ENCODE measurements at places on chromosomes 16 and 17.

DNA sequence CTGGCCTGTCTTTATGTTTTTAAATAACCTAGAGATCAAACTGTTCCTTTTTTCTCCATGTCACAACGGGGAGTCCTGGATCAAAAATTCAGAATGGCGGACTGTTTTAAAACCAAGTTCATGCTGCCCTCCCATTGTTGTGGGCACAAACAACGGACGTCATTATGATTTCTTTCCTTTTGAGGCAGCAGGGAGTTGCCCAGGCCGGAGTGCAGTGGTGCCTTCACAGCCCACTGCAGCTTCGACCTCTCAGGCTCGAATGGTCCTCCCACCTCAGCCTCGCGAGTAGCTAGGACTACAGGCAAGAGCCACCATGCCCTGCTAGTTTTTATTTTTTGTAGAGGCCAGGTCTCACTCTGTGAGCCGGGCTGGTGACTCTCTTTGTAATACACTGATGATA is 26.5 kb downstream of the NDE1 start:
- no peak for DNase-seq

DNA sequence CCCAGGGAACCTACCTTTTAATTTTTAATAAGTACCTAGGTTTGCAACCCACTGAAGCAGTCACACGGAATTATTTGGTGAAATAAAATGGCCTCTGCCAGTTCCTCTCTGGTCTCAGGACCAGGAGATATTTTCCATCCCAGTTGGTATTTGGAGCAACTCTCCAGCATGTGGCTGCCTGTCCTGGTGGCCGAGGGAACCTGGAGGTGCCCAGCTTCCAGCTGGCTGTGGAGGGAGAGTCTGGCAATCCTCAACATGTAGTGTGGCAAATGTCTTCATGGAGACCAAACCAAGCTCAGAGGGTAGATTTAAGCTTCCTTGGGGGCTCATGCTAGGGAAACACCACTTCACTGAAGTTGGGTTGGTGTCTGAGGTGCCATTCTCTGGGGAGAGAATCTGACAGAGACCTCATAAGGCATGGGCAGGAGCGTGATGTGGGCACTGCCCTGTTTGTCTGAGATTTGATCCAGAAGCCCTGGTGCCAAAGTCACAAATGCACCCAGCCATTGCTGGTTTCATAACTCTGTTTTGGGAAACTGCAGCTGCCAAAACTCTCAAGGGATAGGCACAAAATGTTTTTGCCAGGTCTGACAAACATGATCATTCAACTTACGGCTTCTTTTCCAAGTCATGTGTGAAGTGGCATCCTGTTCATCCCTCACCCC is 2.8 kb downstream of the MT1X start:
- DNase-seq, result no peak

- no peak for DNase-seq
These were observed 5.2 kb downstream of the P4HB start for GRCh38 chr17:81854974-81855774.

- no peak for DNase-seq
These were observed 88.8 kb upstream of the TNRC6C start for GRCh38 chr17:77869665-77870132.

DNA sequence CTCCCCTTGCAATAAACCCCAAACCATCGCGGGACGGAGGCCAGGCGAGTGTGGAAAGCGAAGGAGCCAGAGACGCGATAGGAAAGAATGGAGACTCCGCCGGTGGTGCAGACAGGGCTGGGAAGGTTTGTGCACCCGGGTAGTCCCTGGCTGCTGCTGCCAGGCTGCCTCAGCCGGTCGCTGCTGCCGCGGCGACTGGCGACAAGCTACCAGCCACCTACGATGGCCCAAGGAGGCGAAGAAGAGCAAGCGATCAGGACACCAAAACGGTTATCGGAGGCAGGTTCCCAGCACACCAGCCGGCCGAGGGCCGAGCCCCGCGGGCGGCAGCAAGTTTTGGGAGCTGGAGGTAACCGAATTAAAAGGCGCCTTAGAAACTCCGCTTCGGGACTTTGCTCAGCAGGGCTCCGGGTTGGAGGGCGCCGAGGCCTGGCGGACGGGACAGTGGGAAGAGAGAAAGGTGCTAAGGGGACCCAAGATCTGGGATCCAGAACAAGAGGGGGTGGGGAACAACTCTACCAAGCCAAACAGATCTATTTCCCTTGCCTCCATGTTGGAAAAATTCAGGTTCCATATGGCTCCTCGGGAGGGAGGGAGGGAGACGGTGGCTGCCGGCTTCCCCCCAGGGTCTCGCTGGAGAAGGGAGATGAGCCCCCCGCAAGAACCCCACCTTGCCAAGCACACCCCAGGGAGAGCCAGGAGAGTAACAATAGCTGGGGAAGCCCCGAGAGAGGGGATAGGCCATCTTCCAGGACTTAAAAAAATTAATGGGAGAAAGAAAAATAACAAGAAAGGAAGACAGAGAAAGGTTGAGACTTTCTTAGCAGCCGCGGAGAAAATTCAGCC is 9.7 kb upstream of the HOXB2 start:
- DNase-seq, result no peak

- DNase-seq, result no peak
These were observed 142.4 kb downstream of the CYLD start for GRCh38 chr16:50884066-50884860.

DNA sequence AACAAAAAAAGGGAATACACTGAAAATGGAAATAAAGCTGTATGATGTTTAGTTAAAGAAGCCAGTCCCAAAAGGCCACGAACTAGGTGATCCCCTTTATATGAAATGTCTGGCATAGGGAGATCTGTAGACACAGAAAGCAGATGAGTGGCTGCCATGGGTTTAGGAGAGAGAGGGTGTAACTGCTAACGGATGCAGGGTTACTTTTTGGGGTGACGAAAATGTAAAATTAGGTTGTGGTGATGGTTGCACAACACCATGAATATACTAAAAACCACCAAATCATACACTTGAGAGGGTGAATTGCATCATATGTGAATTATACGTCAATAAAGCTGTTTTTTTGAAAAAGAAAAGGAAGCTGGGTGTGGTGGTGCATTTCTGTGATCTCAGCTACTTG is 99.6 kb downstream of the ADCY9 start:
- DNase-seq, result no peak

Measured in NCI-H526 treated with DMSO at 0.1 percent for 48 hours (cell line).